Astrocyte of the spinal cord (primary cell): ENCODE measurements at places on chromosomes 2 and 18.
A peak's percentile ranks its signal among the peaks of the same experiment; 100 is the strongest.

DNA sequence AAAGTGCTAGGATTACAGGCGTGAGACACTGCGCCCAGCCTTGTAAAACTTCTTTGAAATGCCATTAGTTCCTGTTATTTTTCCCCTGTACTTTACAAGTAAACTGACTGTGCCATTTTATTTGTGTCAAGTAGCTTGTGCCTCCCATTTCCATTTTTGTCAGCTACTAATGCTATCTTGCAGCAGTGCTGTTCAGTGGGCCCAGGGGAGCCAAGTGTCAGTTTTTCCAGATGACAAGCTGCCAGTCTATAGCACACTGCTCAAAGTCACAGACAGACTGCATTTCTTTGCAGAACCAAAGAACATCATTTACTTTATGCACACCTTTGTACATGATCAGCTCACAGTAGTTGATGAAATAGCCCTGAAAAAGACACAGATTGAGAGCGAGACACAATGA is 901.3 kb upstream of the CDH2 start:
- no peak for DNase-seq

DNA sequence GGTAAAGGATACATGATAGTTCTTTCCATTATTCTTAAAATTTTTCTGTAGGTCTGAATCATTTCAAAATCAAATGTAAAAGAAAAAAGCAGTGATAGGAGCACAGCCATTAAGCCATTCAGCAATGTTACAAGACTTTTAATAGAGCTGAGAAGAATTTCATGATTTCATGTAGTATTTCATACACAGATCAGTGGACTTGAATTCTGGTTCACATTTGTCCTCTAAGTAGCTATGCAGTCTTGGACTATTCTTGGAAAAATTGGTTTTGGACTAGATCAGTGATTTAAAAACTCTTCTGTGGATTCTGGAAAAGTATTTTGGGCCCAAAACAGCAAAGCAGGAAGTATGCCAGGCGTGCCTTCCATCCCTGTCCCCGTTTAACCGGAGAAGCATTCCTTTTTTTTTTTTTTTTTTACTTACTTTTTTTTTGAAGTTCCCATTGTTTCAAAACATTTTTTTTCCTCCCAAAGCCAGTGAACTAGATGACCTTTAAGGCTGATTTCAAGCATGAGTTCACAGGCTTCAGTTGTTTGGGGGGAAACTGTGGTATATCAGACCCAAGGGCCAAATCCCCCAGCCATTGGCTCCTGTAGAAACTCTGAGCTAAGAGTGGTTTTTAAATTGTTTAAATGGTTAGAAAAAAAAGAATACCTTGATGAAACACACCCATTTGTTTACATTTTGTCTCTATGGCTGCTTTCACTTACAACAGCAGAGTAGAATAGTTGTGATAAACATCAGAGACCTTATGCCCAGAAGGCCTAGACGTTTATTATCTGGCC is 17.5 kb upstream of the POLI start:
- no peak for DNase-seq

DNA sequence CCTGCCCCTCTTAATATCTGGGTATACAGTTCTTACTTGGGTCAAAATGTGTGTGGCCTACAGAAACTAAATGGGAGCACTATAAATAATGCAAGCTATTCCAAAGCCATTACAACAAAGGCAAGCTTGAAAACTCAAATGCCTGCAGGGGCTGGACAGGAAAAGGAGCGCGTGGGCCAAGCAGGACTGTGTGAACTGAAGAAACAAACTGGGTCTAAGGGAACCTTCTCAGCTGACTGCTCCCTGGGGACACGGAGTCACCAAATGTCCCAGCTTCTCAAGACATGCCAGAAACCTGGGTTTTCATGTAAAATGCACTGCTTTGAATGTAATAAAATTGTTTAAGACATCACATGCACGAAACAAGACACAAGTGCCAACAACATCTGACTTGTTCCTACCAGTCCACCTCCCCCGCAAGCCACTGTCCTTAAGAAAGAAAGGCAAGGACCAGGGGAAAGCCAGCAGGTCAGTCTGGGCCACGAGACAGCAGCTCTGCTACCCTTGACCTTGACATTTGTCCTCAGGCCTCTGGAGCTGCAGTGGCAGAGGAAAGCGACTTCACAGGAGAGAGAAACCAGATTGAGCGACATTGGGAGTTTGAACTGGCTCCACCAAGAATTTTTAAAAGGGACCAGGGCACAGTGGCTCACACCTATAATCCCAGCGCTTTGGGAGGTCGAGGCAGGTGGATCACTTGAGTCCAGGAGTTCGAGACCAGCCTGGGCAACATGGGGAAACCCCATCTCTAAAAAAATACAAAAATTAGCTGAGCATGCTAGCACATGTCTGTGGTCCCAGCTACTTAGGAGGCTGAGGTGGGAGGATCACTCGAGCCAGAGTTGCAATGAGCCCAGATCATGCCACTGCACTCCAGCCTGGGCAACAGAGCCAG is 89.7 kb upstream of the SH3BP4 start:
- no peak for DNase-seq

- no peak for DNase-seq
Measured at GRCh38 chr18:76546436-76546835, 51.4 kb upstream of the ZNF516 start.

GRCh38 chr18:6057604-6058003 is 162.3 kb upstream of the TMEM200C start:
- DNase-seq: peak; percentile 48

GRCh38 chr2:19846030-19846429 is 55.8 kb downstream of the TTC32 start:
- no peak for DNase-seq

DNA sequence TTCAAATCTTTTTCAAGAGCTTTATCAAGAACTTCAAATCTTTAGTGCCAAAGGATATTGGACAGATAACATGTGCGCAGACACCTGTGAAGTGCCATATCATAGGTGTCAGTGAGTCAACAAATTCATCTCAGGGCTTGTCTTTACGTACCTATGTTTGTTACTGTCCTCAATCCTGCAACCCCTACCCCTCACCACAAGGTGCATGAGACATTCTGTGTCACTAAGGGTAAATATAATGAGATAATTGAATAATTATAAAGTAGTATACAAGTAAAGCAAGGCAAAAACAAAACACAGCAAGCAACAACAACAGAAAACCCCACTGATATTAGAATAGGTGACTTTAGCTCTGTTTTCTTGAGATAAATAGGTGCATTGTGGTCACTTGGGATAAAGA is 1495.8 kb upstream of the TMEFF2 start:
- no peak for DNase-seq

DNA sequence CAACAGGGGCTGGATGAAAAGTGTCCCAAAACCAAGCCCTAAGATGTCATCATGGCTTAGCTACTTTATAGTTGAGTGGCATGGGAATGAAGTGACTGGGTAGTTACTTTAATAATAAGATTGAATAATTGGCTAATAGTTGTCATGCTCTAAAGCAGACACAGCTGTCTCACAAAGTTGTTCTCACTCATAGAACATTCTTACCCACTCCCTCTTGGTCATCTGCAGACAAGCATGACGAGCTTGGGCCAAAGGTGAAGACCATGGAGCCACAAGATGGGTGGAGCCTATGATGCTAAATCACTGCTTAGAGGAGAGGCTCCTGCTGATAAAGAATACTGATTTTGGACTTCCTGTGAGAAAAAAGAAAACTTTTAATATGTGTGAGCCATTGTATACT is 62.4 kb upstream of the MMADHC start:
- no peak for DNase-seq

GRCh38 chr18:62643181-62643580 is 72.2 kb upstream of the PHLPP1 start:
- DNase-seq: no peak

DNA sequence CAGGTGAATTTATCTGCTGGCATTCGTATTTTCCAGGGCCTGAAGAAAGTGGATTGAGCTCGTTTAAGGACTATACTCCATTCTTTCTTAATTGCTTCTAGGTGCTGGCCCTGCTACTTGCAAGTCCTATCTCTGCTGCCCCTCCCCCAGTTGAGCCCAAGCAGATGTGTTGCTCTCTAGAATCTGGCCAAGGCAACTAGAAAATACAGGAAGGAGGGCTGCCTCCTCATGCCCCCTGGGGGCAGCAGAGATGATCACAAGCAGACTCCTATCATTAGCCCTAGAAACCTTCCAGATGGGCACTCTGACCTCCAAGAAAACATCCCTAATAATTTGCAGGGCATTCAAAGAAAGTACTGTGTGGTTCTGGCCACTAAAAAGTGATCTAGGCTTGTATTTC is 72.5 kb upstream of the CYP26B1 start:
- DNase-seq: no peak

GRCh38 chr2:107340955-107341354 is 455.0 kb upstream of the ST6GAL2 start:
- no peak for DNase-seq

DNA sequence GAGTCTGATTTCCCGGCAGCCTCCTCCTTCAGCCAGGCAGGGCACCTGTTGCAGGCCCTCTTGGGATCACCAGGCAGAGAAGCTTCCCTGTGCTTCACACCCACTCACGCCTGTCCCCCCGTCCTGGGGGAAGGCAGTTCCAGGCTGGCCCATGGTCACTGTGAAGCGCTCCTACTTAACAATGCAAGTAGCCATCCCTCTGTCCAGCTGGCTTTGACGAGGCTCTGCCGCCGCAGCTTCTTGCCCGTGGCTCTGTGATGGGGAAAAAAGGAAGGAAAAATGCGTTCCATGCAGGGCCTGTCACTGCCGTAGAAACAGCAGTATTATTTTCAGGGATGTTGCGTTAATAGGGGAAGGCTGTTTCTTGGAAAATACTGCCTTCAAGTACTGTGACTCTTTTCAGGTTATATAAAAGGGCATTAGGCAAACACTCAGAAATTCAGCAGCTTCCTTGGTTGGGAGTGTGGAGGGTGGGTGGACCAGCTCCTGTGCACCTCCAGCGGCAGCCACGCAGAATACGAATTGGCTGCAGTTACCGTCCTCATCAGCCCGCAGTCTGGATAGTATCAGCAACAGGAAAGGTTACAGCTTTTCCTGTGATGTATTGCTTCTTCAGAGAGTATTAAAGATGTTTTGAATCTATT is 232.3 kb downstream of the KLHL29 start:
- peak; percentile 50 for DNase-seq

GRCh38 chr2:68721482-68722101 is 13.0 kb upstream of the ARHGAP25 start:
- no peak for DNase-seq

DNA sequence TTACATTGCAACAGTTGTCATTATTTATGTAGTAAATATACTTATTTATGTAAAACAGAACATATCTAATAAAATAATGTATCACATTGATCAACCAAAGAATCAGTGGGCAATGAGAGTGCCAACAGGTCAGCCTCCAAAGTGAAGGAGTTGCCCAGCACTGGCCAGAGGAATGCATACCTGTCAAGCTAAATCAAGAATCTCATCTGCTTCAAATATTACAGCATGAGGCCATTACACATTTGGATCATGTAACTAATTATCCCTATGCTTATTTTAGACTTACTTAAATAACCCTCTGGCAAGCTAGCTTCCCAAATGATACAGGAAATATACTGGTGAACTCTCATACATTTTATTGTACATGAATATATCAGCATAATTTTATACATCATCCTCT is 1211.7 kb upstream of the ACVR2A start:
- DNase-seq: no peak

DNA sequence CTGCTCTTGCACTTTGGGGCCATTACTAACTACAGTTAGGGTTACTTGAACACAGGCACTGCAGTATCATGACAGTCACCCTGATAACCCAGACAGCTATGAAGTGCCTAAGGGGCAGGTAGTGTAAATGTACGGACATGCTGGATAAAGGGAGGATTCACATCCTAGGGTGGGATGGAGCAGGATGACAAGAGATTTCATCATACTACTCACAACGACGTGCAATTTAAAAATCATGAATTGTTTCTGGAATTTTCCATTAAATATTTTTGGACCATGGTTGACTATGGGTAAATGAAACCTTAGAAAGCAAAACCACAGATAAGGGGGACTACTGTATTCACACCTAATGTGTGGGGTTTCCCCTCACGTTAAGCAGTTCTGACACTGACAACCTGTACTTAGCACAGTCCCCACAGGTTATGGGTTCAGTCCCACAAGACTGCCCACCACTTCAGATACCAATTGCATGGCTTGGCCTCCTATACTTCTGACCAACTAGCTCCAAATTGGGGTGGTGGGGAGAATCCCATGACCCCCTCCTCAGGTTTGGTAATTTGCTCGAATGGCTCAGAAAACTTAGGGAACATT is 75.8 kb downstream of the NAT8 start:
- DNase-seq: no peak

GRCh38 chr2:30979822-30980245 is 158.4 kb downstream of the GALNT14 start:
- peak; percentile 15 for DNase-seq

GRCh38 chr2:74001781-74002504 is 17.2 kb downstream of the TET3 start:
- no peak for DNase-seq

GRCh38 chr2:207911856-207912255 is 113.5 kb downstream of the PLEKHM3 start:
- no peak for DNase-seq

GRCh38 chr2:75416420-75417342 is 144.1 kb downstream of the EVA1A start:
- DNase-seq: no peak

GRCh38 chr2:177551989-177552421 is 159.4 kb downstream of the AGPS start:
- DNase-seq: no peak

- DNase-seq: no peak
Measured at GRCh38 chr2:100643906-100644501, 81.2 kb downstream of the PDCL3 start.

DNA sequence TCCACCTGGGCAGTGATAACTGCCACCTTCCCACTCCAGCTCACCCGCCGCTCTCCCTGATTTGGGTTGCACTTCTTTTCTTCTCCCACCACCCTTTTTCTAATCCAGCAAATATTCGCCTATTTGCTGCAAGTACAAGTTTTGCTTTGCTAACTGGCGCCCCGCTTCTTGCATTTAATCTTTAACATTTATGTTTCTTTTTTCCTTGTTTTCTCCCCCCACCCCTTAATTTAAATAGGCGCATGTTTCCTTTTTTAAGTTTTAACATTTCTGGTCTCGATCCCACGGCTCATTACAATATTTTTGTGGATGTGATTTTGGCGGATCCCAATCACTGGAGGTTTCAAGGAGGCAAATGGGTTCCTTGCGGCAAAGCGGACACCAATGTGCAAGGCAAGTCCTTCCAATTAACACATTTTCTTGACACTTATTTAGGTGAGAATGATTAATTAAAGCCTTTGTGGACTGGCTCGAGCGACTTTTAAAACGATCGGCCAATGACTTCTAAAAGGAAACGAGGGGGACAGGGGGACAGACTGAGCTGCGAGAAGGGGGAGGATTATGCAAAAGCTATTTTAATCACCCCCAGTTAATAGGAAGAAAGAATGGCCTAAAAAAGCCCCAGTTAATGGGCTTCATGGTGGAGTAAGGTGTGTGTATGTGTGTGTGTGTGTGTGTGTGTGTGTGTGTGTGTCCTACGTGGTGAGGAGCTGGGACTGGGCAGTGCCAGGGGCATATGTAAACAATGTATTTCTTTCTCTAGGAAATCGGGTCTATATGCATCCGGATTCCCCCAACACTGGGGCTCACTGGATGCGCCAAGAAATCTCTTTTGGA is 1.6 kb downstream of the TBR1 start:
- no peak for DNase-seq

- DNase-seq: peak; percentile 72
Measured at GRCh38 chr2:69149631-69150215, 136.7 kb downstream of the ANTXR1 start.
